ENCODE measurements at places on chromosomes 1 and 21.

DNA sequence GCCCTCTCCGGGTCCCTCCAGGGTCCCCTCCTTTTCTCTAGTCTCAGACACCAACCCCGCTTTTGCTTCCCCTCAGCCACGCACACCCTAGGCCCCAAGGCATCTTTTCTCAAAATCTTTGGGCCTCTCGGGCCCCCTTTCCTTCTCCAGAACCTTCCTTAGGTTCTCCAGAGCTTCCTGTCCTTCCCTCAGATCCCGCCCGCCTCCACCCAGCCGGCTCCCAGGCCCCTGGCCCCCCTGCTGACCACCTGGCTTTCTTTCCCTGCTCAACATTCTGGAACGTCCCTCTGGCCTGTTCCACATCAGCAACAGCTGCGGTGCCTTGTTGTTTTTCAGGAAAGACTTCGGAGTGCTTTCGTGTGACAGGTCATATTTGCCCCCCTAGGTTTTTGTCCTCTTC lies 1.2 kb downstream of the ZDHHC18 start:
- DNase-seq: no peak

DNA sequence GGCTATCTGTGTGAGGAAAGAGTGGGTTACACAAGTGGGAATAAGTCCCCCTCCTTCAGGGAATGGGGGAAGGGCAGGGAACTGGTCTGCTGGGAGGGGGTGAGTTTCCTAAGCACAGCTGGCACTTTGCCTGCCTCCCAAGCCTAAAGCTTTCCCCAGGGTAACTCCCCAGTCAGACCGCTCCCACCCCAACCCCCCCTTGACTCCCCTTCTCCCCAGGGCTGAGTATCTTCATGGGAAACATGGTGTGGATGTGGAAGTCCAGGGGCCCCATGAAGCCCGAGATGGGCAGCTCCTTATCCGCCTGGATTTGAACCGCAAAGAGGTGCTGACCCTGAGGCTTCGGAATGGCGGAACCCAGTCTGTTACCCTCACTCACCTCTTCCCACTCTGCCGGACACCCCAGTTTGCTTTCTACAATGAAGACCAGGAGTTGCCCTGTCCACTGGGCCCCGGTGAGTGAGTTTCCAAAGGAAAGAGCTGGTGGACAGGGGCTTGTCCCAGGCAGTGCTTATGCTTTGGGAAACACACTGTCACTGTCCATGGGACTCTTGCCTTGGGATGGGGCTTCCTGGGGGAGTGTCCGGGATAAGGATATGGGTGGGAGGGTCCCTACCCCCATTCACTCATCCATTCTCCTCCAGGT lies 14.9 kb downstream of the MOV10 start:
- DNase-seq: no peak

- no peak for DNase-seq
These were observed 203.1 kb downstream of the DENND1B start for GRCh38 chr1:197572169-197572568.

GRCh38 chr21:40562242-40563002 lies 284.5 kb downstream of the DSCAM start:
- no peak for DNase-seq

DNA sequence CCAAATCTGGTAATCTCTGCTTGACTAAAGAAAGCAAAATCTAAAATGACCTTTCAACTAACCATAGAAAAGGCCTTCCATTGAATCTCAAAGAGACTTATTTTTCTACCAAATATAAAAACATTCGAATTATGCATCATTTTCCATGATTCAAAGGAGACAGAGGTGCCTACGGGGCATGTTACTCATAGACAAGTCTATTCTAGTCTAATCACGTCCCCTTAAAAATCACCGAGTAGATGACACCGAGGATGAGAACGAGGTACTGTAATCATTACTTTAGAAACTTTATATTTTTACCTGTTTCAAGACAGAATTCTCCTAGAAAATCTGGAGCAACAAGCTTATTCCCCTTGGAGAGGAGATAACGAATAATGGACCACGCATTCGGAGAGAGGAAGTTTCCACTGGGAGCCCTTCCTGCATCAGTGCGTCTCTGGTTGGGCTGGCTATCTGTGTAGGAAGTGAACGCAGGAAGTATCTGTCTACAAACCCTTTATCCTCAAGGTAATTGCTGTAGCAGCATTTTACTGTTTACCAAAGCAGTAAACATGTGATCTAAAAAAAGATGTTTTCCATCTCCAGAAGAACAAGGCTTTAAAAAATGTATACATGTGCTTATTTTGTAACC lies 9.5 kb downstream of the ERG start:
- DNase-seq: no peak

DNA sequence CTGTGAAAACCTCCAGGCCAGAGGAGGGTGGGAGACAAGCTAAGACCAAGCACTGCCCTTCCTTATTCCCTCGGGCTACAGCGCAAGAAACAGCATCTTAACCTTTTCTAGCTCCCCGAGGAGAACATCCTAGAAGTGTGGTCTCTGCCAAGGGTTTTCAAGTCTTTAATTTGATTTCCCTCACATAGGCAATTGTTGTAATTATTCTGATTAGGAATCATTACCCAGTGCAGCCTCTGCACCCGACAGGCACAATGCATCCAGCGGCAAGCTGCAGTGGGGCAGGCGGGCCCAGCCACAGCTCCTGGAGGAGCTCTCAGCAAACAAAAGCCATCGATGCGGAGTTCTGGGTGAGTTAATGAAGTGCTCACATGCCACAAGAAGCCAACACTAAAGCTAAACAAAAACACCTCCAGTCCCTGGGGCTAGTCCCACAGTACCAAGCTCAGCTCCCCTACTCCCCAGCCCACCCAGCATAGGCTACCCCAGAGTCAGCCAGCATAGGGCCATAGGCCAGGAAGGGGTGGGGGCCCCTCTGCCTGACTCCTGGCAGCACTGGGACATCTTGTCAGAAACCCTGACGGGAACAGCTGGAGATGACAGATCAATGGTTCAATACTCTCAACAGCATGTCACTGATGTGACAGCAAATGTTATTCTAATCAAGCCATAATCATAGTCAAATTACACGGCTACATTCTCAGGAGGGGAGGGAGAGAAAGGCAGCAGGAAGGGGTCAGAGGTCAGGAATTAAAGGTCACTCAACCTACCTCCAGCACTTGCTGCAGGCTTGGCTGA lies 42.5 kb downstream of the ERI3 start:
- DNase-seq: no peak

DNA sequence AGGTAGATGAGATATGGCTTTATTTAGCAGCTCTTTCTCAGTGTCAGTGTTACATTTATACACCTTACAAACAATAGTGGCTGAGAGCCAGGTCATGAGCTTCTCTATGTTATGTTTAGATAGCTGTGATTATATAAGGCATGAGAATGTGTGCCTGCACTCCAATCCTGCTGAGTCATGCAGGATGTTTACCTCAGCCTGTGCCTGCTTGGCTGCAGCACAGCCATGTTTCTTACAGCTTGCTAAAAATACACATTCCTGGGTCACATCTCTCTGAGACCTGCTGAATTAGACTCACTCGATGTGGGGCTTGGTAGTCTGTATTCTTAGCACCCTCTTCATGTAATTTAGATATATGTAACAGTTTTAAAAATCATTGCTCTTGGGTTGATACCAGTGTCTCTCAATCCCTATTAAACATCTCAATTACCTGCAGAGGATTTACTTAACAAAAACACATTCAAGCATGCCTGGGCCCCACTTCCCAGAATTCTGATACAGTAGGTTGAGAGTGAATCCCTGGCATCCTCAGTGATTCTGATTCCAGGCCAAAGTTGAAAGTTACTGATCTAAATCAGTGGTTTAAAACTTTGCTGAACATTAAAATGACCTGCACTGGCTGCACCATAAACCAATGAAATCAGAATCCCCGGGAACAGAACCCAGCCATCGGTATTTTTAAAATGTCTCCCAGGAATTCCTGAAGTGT lies 107.5 kb downstream of the GDAP2 start:
- peak; percentile 12 for DNase-seq

DNA sequence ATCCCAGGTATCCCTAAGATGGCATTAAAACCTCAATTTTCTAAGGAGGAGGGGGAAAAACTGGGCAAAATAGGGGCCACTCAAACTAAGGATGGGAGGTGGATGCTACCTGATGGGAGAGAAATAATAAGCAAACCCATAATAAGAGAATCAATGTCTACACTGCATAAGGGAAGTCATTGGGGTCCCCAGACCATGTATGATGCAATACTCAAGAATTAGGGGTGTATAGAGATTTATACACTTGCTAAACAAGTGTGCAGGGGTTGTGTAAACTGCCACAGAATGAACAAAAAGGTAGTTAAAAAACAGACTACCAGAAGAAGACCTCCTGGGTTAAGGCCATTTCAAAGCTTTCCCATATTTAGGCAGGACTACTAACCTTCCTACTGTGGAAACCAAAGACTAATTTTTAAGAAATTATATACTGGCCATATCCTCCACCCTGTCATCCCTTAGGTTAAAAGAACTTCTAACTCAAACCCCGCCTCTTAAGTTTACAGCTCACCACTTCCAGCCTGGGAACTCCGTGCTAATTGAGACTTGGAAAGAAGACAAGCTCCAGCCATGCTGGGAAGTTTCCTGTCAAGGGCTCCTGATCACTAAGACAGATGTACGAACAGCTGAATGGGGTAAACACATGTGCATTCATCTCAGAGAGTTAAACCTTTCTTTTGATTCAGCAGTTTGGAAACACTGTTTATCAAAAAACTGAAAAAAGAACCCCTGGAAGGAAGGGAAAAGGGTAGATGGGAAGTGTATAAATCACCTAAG lies 64.4 kb upstream of the TLR5 start:
- DNase-seq: no peak

DNA sequence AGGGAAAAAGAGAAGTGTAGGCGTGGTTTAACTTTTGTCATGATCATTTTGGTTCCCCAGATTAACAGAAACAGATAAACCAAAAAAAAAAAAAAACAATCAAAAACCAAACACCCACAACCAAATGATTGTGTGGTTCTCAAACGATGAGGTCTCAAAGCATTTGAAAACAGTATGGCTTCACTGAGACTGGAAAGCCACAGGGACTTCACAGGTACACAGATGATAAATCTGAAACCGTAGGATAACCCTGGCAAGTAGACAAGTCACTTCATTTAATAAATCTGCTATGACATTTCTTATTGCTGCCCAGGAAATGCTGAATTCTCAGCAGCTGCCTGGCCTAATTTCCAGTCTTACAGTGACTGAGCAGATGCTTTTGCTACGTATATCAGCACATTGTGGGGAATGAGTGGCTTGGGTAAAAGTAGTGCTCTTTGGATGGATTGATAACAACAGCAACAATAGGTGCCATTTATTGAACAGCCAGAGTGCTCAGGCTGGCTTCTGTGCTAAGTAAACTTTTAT lies 6.1 kb downstream of the ST6GALNAC3 start:
- no peak for DNase-seq

GRCh38 chr1:238319957-238320356 lies 429.2 kb upstream of the ZP4 start:
- DNase-seq: no peak

DNA sequence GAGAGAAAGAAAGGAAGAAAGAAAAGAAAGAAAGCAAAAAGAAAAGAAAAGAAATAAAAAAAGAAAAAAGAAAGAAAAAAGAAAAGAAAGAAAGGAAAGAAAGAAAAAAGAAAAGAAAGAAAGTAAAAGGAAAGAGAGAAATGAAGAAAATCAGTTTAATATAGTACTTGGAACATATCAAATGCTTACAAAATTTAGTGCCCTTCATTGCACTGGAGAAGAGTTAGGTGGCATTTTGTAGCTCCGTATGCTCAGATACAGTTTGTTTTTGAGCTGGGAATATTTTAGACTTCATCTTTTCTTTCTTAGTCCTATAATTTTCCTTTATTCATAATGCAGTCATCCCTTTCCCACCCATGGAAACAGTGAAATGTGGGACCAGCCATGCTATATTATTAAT lies 56.2 kb upstream of the APP start:
- DNase-seq: no peak

DNA sequence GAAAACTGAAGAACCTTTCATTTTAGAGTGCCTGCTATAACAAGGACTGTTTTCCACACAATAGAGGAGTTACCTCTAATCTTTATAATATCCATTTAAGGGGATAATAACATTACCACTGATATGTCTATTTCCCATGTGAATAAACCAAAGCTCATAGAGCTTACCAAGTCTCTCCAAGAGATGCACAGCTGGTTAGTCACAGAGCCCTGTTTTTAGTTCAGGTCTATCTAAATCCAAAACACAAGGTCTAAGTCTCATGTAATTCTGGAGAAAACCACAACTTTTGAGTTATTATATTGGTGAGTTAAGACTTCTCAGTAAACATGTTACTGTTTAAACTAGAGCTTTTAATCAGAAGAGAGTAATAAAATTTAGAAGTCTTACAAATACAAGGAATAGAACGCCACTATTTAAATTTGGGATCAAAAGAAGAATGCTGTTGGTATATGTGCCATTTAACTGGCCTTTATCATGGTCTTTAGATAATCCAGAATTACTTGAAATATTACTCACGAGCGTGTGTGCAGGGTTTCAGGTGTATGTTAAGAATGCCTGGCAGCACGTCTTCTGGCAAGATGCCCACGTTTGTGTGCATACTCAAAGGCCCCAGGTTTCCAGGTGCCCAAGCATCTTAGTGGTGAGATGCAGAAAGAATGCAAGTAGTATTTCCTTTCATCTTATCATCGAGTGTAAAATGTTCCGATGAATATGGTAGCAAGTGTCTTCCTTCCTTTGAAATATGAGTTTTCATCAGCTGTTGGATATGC lies 190.6 kb downstream of the FMN2 start:
- no peak for DNase-seq

DNA sequence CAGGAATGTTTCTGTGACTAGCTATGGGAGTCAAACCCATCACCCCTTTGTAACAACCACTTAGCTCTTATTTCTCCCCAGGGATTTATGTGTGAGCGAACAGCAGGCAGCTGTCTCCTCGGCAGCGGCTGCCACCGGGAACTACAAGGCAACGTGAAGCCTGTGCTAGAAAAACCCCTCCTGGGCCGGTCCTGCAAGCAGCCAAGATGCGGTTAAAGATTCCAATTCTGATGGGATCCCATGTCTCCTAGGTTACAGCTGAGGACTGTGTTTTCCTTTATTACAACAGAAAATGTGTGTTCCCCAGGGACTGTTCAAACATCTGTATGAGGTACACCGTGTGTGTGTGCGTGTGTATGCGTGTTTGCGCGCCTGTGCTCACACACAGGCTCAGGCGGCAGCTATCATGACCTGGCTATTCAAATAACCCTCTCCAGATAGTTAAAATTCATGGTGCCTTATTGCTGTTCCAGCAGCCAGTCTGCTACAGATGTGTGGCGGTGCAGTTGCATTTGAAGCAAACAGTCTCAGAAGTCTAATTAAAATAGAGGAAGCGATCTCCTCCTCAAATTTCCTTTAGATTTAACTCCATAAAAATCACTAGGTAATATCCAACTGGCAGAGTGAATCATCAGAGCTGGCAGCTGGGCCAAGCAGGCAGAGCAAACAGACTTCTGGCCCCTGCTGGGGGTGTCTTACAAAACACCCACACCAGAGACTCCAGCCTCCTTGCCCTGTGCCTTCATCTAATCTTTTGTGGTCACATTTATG lies 68.0 kb downstream of the LMX1A start:
- DNase-seq: no peak

- no peak for DNase-seq
These were observed 39.4 kb downstream of the LTN1 start for GRCh38 chr21:28953247-28953646.

- DNase-seq: no peak
These were observed 17.5 kb downstream of the GTF2B start for GRCh38 chr1:88873737-88874349.

- no peak for DNase-seq
These were observed 265 bp downstream of the NRDC start for GRCh38 chr1:51878308-51878615.
